ENCODE measurements at places on chromosomes 7 and 10.

DNA sequence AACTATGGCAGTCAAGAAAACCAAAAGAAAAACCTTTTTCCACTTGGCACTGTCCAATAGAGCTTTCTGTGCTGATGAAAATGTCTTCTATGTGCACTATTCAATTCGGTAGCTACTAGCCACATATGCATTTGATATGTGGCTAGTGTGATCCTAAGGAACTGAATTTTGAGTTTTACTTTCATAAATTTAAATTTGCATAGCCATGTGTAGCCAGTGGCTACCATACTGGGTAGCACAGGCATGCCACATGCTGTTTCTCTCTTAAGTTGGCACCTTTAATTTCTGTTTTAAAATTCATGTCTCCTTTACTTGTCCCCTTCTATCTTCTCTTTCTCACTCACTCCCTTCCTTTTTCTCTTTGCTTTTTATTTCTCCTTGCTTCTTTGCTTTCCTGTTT, 455.7 kb downstream of the AUTS2 start:
- no peak for DNase-seq

- DNase-seq: no peak
Observed at GRCh38 chr7:95794917-95795515, 22.7 kb downstream of the DYNC1I1 start.

- peak; percentile 49 for DNase-seq
Observed at GRCh38 chr10:71359364-71360046, 37.2 kb upstream of the CDH23 start.

GRCh38 chr10:124591123-124591495, 129.5 kb downstream of the LHPP start:
- no peak for DNase-seq
